Stimulated activated CD8-positive, alpha-beta memory T cell treated with anti-CD3 and anti-CD28 coated beads, Interleukin-2, amount 100 ng/mL, for 1 hour (primary cell): ENCODE measurements at places on chromosomes 3 and 15.

- no peak for DNase-seq
These were observed 554.2 kb upstream of the KCNMB2 start for GRCh38 chr3:177982034-177982433.

DNA sequence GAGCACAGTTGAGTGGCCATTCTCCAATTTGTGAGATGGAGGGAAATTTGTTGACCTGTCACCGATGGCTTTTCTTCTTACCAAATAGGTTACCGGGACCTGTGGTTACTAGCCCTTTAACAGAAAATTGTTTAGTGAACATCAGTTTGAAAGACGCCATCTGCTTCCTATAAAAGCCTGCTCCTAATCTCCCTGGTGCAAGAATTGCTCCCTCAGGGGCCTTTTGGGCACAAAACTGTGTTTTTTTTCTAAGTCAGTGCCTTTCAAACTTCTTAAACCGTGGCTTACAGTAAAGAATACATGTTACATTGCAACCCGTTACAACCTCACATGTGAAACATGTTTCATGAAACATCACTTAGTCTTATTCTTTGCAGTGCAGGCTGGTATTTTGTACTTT lies 15.0 kb downstream of the CACNA2D3 start:
- DNase-seq, result no peak

- DNase-seq, result no peak
These were observed 458.3 kb upstream of the CBLB start for GRCh38 chr3:106326941-106327695.

GRCh38 chr15:80967451-80967850 lies 22.2 kb downstream of the MESD start:
- DNase-seq, result no peak
